ENCODE measurements at places on chromosomes 12 and 14.

- no peak for DNase-seq
Observed at GRCh38 chr12:72982356-72982755, 710.2 kb downstream of the TRHDE start.

- no peak for DNase-seq
Observed at GRCh38 chr14:64363265-64363846, 24.8 kb upstream of the MTHFD1 start.

- DNase-seq, result no peak
Observed at GRCh38 chr14:71590131-71590530, 342.1 kb upstream of the RGS6 start.

- no peak for DNase-seq
Observed at GRCh38 chr12:121849665-121850064, 9.0 kb downstream of the HPD start.

DNA sequence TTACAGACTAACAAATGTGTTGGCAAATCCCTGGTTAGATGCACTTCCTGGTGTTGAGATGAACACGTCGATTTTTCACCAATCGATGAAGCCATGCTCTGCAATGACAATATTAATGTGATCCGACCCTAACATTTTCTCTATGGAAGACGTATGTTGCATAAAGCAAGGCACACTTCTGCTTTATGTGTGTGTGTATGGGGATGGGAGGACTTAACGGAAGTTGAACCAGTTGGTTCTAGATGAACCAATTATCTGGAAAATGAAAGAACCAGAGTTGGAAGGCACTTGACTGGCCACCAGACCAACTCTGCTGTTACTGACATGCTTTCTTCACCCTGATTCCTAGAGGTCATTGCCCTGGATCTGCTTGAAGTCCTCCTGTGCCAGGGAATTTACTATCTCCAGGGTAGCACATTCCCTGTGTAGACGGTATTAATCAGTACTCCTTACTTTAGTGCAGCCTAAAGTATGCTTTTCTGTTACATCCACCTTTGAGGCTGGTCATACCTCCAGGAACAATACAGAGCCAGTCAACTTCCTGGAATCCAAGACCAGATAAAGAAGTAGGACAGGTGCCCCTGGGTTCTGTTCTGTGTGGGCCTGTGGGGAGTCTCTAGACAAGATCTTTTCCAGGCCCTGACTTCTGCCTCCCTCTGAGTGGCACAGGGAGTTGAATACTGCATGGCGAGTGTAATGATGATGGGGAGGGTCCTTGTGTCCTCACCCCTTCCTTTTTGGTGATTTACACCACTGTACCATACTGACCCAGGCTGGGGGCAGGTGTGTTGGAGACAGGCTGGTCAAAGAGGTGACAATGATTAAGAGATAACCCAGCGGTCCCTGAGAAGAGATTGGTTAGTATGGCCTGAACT, 4.1 kb downstream of the SDR39U1 start:
- no peak for DNase-seq

GRCh38 chr12:10052193-10052913, 21.9 kb downstream of the CLEC9A start:
- no peak for DNase-seq

- DNase-seq, result peak; percentile 98
Observed at GRCh38 chr12:120086801-120087621, 29.5 kb downstream of the RAB35 start.
